ENCODE measurements at places on chromosomes 2 and 18. TPM values are rescaled to one million over a fixed set of nuclear protein-coding genes. Genes with fewer than 3 reads are reported as not detected.

Gene FBXO41
- total RNA-seq, result 25.3 TPM

Gene EMILIN1
- 0.94 TPM for total RNA-seq

- DNase-seq, result no peak
These were observed 2.2 kb downstream of the ELAC1 start for GRCh38 chr18:50970006-50970405.

DNA sequence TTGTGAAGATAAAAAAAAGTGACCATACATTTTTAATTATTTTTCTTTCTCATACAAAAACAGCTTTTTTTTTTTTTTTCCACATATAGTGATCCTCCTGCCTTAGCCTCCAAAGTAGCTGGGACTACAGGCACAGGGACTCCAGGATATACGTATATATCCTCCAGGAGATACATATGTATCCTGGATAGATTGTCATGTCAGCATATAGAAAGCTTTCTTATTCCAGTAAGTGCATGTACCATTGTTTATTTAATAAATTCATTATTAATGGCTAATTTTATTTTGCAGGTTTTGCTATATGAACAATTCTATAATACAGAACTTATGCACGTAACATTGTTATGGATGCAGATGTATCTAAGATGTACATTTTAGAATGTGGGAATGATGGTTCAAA is 138.7 kb downstream of the DOK6 start:
- no peak for DNase-seq

DNA sequence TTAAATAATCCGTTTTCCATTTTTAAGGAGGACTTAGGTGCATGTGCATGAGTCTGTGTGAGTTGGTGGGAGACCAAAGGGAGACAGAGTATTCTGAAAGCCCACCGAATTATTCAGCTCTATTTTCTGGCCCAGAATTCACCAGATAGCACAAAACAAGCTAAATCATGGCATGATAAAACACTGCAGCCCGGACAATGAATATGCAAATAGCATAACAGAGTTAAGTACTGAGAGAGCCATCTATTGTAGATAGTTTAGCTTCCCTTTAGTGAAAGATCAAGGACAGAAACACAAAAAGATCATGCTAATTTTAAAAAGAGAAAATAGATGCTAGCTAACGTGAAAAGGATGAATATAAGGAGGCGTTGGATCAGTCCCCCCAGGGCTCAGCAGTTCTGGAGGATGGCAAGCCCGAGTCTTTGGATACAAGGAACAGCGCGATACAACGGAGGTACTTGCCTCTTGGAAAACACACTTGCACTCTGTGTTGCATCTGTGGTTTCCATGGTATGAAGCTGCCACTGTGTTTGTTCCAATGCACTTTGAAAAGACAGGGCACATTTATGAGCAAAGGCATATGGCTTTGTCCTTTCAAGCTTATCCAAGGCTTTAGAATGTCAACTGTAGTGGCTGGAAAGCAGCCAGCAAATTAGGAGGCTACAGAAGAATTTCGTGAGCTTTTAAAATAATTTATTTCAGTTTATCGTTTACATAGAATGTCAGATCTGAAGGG is 119.9 kb downstream of the LYPD1 start:
- no peak for DNase-seq

GRCh38 chr2:129719335-129719734 is 260.1 kb upstream of the RAB6C start:
- DNase-seq, result no peak

DNA sequence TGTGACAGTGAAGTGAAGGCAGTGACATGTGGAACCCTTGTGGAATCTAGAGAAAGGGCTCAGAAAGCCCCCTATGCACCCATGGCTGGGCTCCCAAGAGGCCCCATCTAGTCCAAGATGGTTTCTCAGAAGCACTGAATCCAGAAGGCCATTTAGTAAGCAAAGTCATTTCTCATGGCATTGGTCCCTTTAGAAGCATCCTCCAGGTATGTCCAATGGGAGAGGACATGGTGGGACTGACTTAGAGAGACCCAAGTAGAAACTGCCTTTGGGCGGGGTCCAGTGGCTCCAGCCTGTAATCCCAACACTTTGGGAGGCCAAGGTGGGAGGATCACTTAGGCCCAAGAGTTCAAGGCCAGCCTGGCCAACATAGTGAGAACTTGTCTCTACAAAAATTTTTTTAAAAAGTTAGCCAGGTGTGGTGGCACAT is 72.5 kb upstream of the RMDN2 start:
- DNase-seq, result no peak

GRCh38 chr2:61478086-61478485 is 7.2 kb upstream of the USP34 start:
- DNase-seq, result no peak

GRCh38 chr18:27261769-27262549 is 76.9 kb upstream of the CHST9 start:
- DNase-seq, result no peak

Data from activated T-helper 2 cell treated with anti-CD3 and anti-CD28 coated beads, Interferon-gamma antibody, Interleukin-2, Interleukin-4, amounts not matched to agents 10 μg/mL and 5 μg/mL and 100 μg/mL, durations not matched to agents 14 hours and 24 hours and 36 hours (primary cell).